ENCODE measurements at places on chromosomes 4 and X. TPM values are rescaled to one million over a fixed set of nuclear protein-coding genes. Genes with fewer than 3 reads are reported as not detected.

The FATE1 gene
- not detected for total RNA-seq

The SPACA5 gene
- not detected for total RNA-seq

The TMEM165 gene
- 112 TPM for total RNA-seq

The MAGEB17 gene
- not detected for total RNA-seq

The GSX2 gene
- total RNA-seq, result not detected

Measured in activated T-helper 1 cell treated with anti-CD3 and anti-CD28 coated beads, Interleukin-12 subunit alpha, Interleukin-12 subunit beta, Interleukin-2, Interleukin-4 antibody, amounts not matched to agents 30 ng/mL and 10 ng/mL and 1 ng/mL, durations not matched to agents 14 hours and 24 hours and 36 hours (primary cell).